Hepatocyte (in vitro differentiated cells): ENCODE measurements at places on chromosomes 6 and 20. TPM values are rescaled to one million over a fixed set of nuclear protein-coding genes. Genes with fewer than 3 reads are reported as not detected.

GRCh38 chr20:3135507-3136070 lies 24.1 kb downstream of the FASTKD5 start:
- DNase-seq, result no peak
- H3K27me3 ChIP-seq, result no peaks in the 10 kb centered on the region
- H3K4me1 ChIP-seq, result no peaks in the 10 kb centered on the region
- H3K36me3 ChIP-seq, result no peaks in the 10 kb centered on the region

DNA sequence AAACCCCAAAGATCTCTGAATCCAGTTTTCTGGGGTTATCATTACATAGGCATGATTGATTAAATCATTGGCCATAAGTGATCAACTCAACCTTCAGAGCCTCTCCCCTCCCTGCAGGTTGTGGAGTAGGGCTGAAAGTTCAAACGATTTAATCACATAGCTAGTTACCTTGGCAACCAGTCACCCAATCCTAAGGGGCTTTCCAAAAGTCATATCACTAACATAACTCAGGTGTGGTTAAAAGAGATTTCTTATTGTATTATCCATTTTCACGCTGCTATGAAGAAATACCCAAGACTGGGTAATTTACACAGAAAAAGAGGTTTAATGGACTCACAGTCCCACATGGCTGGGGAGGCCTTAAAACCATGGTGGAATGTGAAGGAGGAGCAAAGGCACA lies 935.1 kb upstream of the SLC35B3 start:
- no peak overlapping the region for H3K27ac ChIP-seq
- no peaks in the 10 kb centered on the region for H3K36me3 ChIP-seq

Gene ABHD12
- 63.0 and 69.5 TPM in 2 replicates for total RNA-seq

Gene SLC17A2
- 6.4 and 7.7 TPM in 2 replicates for total RNA-seq

Gene WRNIP1
- total RNA-seq, result 47.6 TPM in 2 replicates

Gene CST7
- total RNA-seq, result not detected in 2 replicates
